NCI-H1092 (cell line): ENCODE measurements at places on chromosomes 1 and 21.

- no peak for DNase-seq
Measured at GRCh38 chr1:3272321-3273045, 182.0 kb upstream of the ARHGEF16 start.

DNA sequence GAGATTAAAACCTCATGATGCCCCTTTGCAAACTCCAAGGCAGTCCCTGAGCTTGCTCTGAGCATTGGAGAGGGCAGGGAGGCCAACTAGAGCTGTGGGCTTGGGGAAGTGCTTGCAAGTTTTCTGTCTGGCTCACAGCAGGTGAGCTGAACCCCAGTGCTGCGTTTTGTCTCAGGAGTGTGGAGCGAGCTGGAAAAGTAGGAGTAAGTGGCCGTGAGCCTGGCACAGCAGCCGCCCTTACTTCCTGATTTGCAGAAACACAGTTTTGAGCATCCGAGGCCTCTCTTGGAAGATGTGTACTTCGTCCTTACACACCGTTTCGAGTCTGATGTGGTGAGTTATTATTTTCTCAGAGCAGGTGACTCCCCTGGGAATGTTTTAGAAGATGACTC is 221.2 kb upstream of the C1orf174 start:
- no peak for DNase-seq

- no peak for DNase-seq
Measured at GRCh38 chr1:246304484-246305259, 202.4 kb downstream of the SMYD3 start.

DNA sequence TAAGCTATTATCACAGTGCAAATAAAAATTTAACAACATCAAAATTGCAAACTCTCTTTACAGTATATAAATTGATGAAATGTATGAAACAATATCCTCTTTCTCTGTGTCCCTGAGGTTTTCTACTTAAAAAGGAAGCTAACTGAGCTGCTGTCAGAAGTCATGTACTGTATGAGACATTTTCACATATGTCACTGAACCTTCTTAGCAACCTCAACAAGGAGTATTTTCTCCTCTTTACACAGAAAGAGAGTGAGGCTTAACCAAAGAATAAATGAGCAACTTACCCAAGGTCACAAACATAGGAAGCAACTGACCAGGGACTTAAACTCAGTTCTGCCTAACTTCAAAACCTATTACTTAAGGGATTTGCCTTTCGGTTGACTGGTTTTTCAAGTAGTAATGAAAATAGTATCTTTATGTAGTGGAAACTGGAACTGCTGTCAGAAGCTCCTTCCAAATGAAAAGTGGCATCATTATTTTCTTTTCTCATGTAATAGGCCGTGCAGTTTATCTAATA is 288.9 kb downstream of the LRRIQ3 start:
- DNase-seq = no peak

GRCh38 chr1:9062021-9062471 is 7.4 kb downstream of the SLC2A5 start:
- no peak for DNase-seq

GRCh38 chr1:91765880-91766443 is 120.0 kb downstream of the TGFBR3 start:
- no peak for DNase-seq

DNA sequence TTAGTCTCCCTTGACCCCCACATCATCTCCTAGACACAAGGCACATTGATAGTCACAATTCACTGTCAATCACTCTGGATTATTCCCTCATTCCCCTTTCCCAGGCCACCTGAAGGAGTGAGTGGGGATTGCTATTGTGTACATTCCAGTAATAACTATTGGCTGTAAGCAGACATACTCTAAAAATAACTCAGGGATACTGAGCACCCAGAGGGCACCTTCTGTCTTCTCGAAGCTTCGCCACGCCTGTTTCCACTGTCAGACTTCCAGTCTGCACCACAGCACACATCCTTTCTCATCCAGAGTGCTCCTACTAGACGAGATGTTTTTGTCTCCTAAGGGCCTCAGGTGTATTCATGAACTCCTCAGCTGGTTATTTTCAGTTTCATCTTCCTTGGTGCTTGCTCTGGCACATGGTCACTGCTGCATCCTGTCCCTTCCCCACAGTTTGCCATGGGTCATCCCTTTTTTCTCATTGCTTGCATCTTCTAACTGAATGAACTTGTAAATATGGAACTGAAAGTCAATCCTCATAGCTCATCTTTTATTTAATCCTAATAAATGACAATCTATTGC is 848 bp upstream of the APOBEC4 start:
- DNase-seq = no peak

DNA sequence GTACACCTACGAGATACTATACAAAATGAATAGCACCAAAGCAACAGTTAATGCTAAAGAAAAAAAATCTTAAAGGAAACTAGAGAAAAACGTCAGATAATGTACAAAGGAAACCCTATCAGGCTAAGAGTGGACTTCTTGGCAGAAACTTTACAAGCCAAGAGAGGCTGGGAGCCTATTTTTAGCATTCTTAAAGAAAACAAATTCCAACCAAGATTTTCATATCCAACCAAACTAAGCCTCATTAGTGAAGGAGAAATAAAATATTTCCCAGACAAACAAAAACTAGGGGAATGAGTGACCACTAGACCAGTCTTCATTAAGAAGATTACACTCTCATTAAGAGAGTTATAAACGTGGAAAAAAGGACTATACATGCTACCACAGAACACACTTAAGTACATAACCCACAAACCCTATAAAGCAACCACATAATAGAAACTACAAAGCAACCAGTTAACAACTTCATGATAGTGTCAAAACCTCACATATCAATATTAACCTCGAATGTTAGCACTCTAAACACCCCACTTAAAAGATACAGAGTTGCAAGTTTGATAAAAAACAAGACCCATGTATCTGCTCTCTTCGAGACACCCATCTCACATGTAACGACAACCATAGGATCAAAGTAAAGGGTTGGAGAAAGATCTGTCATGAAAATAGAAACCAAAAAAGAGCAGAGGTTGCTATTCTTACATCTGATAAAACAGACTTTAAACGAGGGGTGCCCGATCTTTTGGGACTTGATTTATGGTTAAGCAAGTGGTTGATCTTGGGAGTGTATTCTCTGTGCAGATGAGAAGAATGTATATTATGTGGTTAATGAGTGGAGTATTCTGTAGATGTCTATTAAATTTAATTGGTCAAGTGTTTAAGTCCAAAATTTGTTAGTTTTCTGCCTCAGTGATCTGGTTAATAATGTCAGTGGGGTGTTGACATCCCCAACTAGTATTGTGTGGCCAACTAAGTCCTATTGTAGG is 1301.4 kb downstream of the PLA2G4A start:
- DNase-seq = no peak

DNA sequence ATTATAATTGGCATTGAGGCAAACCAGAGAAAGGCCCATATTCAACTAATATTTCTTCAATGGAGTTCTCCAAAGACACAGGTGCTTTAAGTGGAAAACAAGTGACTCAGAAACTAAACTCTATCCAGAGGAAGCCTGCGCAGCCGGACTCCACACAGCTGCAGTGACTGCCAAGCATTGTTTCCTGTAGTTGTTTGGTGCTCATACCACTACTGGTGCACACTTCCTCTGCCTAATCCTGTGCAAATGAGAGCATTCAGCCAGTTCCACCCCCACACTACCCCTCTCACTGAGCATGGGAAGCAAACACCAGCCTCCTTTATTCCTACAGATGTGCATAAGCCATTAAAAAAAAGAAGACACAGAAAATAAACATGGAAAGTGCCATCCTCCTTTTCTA is 102.9 kb downstream of the VAV3 start:
- DNase-seq = no peak

DNA sequence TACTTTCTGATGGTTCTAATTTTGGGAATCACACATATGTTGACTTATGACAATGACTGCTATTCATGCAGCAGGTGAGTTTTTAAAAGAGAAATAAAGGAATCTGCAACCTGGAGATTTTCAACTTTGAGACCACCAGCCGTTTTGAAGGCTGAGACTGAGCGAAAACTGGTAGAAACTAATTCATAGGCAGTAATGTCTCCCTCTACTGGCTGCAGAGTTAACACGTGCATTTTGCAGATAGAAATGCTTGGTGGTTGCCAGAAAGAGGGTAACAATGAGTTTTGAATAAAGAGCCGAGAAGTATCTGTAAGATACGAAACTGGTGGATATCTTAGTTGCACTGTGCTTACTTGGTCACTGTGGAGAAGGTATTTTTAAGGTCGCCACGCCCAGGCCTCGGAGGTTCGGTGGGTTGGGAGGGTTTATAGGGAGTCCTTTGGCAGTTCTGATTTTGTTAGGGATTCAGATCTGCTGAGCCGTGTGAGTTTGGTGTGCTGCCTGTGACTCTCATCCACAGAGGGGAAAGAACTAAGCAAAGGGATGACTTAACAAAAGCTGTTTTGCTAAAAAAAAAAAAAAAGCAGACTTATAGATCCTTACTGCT is 83.0 kb downstream of the RYR2 start:
- no peak for DNase-seq

GRCh38 chr1:40983286-40983685 is 3.8 kb downstream of the CTPS1 start:
- DNase-seq = no peak

GRCh38 chr1:110235834-110236682 is 25.9 kb downstream of the KCNC4 start:
- DNase-seq = no peak

GRCh38 chr1:92883297-92883696 is 51.5 kb downstream of the RPL5 start:
- no peak for DNase-seq

GRCh38 chr1:36359911-36360550 is 25.7 kb downstream of the STK40 start:
- DNase-seq = no peak

DNA sequence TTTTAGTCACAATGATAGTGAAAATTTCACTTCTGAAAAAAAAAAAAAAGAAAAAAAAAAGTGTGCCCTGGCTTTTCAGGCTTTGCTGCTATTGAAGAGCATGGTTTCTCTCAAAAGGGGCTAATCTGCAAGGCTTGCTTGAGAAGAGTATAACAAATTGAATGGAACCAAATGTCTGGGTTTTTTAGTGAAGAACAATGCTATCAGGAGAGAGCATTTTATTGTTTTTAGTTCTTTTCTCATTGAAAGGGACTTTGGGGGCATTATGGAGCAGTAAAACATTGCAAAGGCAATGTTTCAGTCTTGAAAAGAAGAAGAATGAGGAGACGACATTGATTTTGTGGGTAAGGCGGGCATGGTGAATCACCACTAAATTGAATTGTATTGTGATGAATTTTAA is 28.2 kb downstream of the VCAM1 start:
- no peak for DNase-seq

GRCh38 chr1:2042830-2043773 is 7.1 kb upstream of the PRKCZ start:
- no peak for DNase-seq

GRCh38 chr21:16034446-16035190 is 304.8 kb downstream of the USP25 start:
- DNase-seq = no peak

- no peak for DNase-seq
Measured at GRCh38 chr1:160168609-160169369, 17.4 kb downstream of the ATP1A4 start.

GRCh38 chr1:45979778-45980176 is 152.7 kb downstream of the PIK3R3 start:
- DNase-seq = no peak

- DNase-seq = no peak
Measured at GRCh38 chr1:244548558-244549115, 87.6 kb downstream of the CATSPERE start.

GRCh38 chr21:40729761-40730425 is 117.1 kb downstream of the DSCAM start:
- no peak for DNase-seq

- DNase-seq = no peak
Measured at GRCh38 chr1:12244585-12244984, 14.8 kb downstream of the VPS13D start.

DNA sequence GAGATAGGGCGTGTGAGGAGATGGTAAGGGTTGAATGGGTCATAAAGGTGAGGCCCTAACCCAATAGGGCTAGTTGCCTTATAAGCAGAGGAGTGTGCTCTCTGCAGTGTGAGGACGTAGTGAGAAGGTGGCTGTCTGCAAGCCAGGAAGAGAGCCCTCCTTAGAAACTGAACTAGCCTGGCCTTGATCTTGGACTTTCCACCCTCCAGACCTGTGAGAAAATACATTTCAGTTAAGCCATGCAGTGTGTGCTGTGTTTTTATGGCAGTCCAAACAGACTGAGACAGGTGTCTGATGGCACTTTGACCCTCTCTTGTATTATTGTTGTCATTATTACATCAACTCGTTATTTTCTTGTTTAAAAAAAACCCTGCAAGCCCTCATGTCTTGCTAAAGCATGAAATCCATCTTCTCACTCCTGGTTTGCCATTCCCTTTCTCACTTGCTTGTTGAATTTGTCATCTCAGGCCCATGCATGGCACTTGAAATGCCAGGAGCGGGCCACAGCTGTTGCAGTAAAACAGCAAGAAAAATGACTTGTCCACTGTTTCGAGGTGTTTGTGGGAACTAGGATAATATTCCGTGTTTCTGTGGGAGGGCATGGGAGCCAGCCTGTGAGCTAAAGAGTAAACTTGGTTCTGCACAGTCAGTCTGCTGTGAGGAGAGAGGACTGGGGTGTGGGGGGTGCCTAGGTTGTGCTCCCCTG is 78.6 kb downstream of the STUM start:
- no peak for DNase-seq

- no peak for DNase-seq
Measured at GRCh38 chr1:234913278-234913649, 215.4 kb downstream of the TOMM20 start.

DNA sequence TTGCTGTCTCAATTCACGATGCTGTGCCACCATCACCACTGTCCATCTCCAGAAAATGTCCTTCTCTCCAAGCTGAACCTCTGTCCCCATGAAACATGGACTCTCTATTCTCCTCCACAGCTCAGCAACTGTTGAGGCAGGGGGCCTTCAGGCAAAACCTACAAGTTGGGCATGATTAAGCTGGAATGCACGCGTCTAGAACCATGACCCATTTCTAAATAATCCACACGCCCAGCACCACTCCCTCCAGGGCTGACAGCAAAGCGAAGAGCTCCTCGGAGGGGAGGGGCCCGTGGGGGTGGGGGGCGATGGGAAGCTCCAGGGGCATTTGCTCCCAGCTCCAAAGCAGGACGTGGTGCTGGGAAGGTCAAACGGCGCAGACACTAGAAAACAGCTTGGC is 3.3 kb upstream of the HES5 start:
- DNase-seq = no peak

DNA sequence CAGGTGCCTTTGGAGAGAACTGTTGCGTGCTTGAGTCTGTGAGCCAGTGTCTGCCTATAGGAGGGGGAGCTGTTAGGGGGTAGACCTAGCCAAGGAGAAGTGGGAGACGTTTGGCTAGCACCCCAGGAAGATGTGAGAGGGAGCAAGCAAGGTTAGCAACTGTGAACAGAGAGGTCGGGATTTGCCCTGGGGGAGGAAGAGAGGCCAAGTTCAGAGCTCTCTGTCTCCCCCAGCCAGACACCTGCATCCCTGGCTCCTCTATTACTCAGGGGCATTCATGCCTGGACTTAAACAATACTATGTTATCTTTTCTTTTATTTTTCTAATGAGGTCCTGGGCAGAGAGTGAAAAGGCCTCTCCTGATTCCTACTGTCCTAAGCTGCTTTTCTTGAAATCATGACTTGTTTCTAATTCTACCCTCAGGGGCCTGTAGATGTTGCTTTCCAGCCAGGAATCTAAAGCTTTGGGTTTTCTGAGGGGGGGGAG is 2.4 kb downstream of the BTG2 start:
- DNase-seq = no peak
